ENCODE measurements at places on chromosomes 2 and 18.

DNA sequence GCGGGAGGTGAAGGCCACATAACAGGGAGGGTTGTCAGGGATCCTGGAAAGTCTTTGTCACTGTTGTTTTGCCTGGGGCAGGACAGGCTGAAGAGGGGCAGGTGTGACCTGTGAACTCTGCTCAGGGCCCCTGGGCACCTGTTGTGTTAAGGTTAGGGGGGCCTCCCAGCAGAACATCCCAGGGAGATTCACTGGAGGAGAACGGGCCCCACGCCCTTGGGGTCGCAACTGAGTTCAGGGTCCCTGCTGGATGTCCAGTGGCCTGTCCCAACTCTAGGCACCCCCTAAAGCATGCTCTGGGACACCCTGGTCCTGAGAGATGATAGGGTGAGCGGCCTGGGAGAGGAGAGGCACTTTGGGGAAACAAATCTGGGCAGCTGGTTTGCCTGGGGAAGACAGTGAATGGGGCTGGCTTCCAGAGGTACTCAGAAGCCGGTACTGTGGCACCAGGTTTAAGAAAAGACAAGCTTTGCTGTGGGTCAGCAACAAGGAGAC, 22.9 kb downstream of the GPR35 start:
- DNase-seq, result no peak

- no peak for DNase-seq
These were observed 18.4 kb downstream of the GRP start for GRCh38 chr18:59238385-59238784.

DNA sequence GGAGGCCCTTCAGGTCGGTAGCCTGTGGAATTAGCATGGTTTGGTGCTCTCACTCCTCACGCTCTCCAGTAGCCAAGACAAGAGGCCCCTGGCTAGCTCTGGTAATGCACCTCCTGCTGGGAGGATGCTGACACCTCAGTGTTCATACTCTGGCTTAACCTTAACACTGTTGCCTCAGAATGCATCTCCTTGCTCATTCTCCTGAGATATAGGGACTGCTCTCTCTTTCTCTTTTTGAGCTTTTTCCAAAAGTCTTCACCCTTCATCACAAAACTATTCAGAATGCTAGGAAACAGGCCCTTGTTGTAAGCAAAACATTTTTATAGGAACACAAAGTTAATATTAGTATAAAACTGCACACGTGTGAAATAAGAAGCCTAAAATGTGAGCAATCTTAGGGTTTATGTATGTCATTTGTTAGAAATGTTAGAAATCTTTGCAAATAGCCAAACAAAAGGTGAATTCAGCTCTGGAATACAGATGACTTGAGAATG, 17.3 kb upstream of the IMPA2 start:
- no peak for DNase-seq

GRCh38 chr18:59437851-59438569, 78.9 kb upstream of the LMAN1 start:
- DNase-seq, result no peak

DNA sequence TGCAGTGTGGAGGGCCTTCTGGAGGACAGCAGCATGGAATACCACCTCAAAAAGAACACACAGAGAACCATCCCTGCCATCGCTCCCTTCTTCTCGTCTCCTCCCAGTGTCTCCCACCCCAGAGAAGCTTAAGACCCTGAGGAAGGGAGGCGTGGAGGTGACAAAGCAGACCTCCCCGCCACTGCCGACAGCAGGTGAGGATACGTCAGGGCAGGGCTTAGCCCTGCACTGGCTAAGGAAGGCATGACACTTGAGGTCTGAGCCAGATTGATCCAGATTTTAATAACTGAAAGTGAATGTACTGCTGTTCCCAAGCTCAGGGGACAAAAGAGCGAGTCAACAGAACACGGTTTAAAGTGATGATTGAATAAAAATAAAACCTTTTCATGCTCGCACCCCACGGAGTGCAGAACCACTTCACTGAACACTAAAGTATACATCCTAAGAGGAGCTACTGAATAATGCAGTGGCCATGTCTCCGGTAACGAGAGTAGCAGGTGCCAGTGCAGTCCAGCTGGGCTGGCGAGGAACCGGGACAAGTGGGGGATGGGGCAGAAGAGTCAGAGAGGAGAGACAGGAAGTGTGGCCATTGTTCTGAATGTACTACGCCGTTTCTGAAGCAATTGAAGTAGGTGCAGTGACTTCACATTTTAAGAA, 391.0 kb downstream of the CDH2 start:
- DNase-seq, result no peak

DNA sequence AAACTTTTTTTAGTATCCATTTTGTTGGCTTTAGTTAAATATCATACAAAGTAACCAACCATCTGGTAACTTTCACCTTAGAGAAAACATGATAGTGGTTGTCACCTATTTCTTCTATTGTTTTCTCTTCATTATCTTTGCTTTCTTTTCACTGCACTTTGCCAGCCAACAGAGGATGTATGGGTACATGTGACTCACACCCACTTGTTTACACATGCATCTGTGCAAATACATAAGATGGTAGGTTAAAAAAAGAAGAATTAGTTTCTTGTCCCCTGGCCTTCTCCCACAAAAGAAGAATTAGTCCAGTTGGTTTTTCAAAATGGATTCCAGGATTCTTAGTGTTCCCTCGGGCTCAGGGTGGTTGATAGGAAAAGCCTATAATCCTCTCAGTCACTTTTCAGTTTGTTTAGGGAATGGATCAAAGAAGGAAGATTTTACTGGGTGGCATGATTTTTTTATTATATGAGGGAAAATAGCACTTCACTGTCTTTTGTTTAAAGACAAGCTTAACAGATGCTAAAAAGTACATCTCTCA, 46.6 kb downstream of the CDK15 start:
- DNase-seq, result no peak

GRCh38 chr2:13696601-13697000, 935.9 kb upstream of the LRATD1 start:
- no peak for DNase-seq

- DNase-seq, result no peak
These were observed 145.7 kb upstream of the CDH19 start for GRCh38 chr18:66749481-66750035.

DNA sequence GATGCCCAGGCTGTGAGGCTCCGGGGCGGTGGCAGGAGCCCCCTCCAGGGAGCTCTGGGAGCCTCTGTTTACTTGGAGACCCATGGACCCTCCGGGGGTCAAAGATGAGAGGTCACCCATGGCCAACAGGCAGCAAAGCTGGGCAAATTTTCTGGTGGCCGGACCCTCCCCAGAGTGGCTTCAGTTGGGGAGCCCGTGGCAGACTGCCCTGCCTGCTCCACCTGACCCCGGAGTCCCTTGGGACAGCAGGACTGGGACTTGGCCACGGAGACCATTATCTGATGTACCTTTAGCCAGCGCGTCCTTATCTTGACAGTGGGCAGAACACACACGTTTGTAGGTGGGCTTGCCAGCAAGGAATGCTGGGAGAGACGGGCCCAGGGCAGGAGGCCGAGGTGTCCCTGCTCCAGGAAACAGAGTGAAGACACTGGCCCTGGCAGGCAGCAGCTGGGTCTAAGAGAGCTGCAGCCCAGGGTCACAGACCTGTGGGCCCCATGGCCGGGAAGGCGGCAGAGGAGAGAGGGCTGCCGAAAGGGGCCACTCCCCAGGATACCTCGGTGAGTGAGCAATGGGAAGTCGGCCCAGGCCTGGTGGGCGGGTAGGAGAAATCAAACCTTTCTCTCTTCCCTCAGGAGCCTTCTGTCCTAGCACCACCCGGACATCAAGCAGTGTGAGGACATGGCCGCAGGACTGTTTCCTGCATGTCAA, at the start of the genes ABCG5 and ABCG8:
TSS of gene ABCG5 (minus strand) at position 280 of the 708 bp plus-strand sequence. CDS start at position 120, 160 bp downstream.
TSS of gene ABCG8 (plus strand) at position 412 of the 708 bp plus-strand sequence. CDS start at position 495, 83 bp downstream.
- no peak for DNase-seq

DNA sequence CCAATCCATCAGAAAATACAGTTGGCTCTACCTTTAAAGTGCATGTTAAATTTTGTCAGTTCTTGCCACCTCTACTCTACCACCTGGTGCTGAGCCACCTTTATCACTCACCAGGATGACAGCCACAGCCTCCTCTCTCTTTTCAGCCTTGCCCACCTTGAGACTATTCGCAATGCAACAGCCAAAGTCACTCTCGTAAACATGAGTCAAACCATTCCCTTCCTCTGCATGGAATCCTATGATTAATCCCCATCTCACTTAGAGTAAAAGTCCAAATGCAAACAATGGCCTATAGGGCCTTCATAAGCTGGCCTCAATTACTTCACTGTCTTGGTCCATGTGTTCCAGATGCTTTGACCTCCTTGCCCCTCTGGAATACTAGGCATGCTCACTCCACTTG, 5.8 kb upstream of the OSBPL6 start:
- no peak for DNase-seq

DNA sequence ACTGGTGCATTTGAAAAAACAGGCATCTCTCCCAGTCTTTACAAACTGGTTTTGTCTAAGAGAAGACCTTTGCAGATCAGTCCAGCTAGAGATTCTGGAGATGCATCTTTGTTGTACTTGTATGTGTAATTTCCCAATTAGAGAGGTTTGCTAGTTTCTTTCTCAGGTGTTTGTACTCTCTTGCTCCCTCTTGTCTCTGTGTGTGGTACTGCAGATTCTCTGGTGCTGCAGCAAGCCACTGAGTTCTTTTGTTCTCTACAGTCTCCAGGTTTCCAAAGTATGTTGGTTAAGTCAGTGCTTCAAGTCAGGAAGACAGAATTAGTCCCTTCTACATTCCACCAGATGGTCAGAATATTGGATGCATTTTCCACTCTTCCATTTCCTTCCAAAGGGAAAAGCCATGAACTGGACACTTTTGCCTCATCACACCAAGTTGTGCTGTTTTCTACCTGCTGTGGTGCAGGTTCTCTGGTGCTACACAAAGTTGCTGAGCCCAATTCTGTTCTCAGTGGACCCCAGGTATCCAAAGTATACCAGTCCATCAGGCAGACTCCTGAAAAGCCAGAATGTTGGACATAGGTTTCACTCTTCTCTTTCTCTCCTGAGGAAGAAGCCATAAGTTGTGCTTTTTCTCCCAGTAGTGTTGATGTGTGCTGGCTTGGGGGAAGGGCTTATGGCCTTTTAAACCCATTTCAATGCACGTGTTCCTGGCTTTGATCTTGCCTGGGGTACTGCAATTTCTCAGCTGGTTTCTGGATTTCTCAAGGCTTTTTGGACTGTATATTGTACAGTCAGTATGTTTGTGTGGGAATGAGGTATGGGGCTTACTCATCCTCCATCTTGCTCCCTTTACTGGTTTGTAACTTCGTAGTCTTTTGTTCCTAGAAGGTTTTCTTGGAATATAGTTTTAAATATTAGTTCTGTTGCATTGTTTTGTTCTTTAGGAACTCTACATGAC, 29.8 kb downstream of the EPC2 start:
- no peak for DNase-seq

DNA sequence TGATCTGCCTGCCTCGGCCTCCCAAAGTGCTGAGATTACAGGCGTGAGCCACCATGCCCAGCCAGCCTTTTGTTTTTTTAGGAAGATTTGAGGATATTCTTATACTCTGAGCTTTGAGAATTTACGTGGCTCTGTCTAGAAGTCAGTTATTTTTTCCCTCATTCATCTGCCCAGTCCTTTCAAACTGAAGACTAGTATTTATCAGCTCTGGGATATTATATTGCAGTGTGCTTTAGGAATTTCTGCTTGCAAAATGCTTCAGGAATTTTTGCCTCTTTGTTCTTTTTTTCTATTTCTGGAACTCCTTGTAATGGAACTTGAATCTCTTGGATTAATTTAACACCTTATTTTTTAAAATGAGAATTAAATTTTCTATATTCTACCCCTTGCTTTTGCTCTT, 22.6 kb downstream of the ACSL3 start:
- DNase-seq, result no peak

DNA sequence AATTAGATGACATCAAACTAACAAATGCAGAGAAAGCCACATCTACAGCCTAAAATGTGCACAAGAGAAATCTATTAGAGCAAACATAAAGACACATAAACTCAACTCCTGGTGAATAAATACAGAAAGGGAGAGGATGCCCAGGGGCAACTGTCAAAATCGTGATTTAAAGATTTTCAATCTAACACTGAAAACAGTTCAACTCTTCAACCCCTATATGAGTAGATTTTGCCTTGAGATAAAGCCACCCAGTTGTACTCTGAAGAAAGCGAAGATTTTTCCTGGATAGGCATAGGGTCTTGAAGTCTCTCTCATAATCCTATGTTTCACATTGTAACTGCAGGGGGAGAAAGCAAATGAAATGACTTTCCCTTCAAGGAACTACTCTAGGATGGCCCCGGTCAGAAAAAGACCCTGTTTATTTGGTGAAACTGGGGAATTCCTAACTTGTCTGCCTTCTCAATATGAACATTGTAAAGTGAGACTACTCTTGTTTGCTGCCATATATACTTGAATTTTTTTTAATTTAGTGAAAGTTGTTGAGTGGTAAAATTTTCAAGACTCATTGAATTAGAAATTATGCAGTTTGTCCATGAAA, 226.7 kb downstream of the ERBB4 start:
- DNase-seq, result no peak

- DNase-seq, result no peak
These were observed 122.2 kb downstream of the MSH2 start for GRCh38 chr2:47525167-47525566.

DNA sequence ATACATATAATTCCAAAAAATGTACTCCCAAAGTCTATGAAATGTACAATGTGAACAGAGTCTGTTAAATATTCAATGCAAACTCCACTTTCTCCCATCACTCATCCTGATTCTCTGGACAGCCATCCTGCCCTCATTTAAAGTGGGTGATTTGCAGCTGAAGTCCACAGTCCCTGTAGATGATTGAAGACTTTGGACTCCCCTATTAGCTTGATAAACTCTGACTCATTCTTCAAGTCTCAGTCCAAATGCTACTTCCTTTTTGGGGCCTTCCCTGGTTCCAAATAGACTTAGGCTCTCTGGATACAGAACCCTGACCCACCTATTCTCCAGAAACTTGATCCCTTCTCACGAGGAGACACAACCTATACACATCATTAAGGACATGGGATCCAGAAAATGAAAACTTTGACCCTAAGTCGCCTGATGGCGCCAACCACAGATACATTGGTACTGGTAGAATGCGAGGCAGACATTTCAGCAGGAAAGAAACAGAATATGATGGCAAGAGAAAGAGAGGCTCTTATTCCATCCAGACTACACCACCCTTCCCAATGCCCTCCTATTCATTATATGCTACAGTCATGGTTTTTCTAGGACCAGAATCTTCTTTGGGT, 122.7 kb downstream of the VIT start:
- no peak for DNase-seq

GRCh38 chr18:54590945-54591344, at the start of gene DYNAP:
TSS of gene DYNAP (plus strand) at chr18:54591245. CDS start at chr18:54591283, 38 bp downstream.
- no peak for DNase-seq

DNA sequence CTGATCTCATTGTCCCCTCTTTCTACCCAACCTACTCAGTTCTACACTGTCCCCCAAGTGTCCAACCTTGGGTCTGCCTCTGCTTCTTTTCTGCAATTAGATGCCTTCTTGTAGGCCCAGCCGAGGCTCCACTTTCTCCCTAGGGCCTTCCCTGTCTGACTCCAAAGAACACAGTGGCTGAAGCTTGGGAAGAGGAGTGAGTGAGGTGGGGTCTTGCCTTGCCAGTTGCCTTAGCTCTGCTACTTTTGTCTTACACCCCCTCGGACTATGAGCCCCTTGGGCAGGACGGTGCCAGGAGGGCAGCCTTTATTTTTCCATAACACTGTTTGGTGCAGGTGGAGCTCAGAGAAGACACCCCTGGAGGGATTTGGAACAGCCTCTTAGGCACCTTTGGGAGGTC, 345.1 kb downstream of the CYP26B1 start:
- no peak for DNase-seq

- DNase-seq, result no peak
These were observed 23.8 kb upstream of the KLHL29 start for GRCh38 chr2:23361152-23361551.
